MV-4-11 (cell line): ENCODE measurements at places on chromosomes 12 and 14.
A peak's percentile ranks its signal among the peaks of the same experiment; 100 is the strongest.

DNA sequence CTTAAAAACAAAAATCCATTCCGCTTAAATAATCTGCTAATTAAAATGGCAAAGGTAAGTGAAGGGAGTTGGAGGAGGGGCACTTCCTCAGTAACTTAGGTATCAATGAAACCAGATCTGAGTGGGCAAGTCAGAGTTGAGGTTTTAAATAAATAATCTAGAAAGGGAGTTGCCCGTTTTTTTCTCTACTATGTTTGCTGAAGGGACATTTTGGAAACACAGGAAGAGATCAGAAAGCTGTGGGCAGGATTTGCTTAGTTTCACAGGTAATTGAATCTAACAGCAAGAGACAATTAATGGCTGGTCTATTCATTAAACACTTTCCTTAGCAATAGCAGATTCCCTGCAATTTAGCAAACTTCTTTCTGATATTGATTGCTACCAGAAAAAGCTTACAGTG lies 186.0 kb upstream of the ABCD2 start:
- DNase-seq, result no peak

- no peak for DNase-seq
Measured at GRCh38 chr12:18281941-18282340, 20.6 kb downstream of the PIK3C2G start.

- peak; percentile 29 for DNase-seq
Measured at GRCh38 chr14:79337761-79338160, 873.5 kb downstream of the DIO2 start.

DNA sequence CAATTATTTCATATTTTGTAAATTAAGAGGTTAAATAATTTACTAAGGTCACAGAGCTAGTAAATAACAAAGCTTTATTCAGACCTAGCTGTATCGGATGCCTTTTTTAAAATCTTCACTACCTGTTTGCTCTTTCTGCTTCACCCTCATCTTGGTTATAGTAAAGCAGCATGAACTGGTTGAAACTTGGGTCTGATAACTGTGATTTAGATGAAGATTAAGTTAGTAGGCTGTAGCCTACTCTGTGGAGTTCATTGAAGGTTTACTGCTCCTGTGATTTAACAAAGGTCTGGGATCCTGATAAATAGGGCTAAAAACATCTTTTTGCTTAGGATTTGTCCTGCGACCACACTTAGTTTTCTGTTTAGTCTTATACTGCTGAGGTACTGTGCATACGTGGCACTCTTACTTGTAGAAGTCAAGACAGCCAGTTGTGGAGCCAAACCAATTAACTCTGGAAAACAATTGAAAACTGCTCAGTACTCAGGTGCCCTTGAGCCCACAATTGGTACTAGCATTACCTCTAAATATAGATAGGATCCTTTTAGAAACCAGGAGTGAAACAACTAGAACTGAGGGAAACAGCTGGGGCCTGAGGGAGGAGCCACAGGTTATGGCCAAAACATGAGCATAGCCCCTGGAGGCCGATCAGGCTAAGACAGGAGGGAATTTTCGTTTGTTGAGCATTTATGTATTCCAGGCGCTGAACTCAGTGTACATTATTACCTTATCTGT lies 2.3 kb downstream of the SPATS2 start:
- DNase-seq, result peak; percentile 13

DNA sequence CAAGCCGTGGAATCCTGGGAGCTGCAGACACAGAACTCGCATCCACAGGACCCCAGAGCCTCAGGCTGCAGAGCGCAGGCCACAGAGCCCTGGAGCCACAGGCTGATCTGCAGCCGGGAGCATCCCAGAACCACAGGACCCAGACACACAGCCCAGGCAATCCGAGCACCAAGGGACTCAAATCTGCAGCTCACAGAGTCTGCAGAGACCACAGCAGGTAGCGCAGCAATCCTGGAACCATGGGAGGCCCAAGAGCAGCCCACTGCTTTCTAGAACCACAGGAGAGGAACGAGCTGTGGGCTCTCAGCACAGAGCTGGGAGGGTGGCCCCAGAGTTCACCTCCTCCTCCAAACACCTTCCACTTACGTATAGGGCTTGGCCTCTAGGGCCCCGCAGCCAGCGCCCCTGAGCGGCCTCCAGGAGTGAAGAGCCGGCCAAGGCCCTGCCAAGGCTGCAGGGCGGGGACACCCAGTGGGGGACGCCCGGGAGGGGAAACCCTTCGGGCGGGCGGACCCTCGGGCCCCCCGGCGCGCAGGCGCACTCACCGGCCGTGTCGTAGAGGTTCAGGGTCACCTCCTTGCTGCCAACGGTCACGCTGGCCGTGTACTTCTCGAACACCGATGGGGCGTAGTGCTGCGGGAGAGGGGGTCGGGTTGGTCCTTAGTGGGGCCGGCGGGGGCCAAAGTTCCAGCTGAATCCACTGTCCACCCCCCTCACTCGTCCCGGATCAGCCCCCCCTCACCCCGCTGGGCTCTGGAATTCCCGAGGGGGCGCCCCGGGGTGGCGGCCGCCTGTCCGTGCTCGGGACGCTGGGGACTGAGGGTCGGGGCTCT lies 665 bp downstream of the RHOF start:
- peak; percentile 12 for DNase-seq

GRCh38 chr12:79689477-79690141 lies 1.2 kb downstream of the PAWR start:
- DNase-seq, result no peak

GRCh38 chr14:61570549-61571290 lies 124.6 kb upstream of the HIF1A start:
- DNase-seq, result peak; percentile 53

DNA sequence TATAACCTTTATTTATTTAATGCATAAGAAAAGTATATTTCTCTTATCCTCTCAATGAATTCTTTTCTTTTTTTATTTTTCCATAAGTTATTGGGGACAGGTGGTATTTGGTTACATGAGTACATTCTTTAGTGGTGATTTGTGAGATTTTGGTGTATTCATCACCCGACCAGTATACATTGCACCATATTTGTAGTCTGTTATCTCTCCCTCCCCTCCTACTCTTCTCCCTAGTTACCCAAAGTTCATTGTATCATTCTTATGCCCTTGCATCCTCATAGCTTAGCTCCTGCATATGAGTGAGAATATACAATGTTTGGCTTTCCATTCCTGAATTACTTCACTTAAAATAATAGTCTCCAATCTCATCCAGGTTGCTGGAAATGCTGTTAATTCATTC lies 1900.0 kb upstream of the SEL1L start:
- DNase-seq, result no peak

GRCh38 chr12:111368291-111368787 lies 556 bp downstream of the PHETA1 start:
- DNase-seq, result no peak

DNA sequence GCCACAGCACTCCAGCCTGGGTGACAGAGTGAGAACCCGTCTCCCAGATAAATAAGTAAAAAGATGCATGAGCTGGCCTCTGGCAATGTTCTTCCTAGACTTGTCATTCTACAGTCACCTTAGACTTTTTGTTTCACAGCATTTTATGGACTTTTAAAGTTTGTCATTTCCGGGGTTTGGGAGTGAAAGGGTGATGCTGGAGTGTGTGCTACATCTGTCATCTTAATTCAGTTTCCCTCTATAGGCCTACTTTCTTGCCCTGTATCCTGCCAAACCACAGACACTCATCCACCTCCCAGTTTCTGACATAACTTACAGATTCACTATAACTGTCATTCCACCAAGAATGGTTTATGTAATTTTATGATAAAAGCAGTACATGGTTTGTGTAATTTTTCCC lies 166.7 kb upstream of the PARP11 start:
- DNase-seq, result no peak
